Activated T-cell treated with anti-CD3 and anti-CD28 coated beads, Interleukin-2, amount 50 U/mL, for 4 hours (primary cell): ENCODE measurements at places on chromosomes 6 and 20.

DNA sequence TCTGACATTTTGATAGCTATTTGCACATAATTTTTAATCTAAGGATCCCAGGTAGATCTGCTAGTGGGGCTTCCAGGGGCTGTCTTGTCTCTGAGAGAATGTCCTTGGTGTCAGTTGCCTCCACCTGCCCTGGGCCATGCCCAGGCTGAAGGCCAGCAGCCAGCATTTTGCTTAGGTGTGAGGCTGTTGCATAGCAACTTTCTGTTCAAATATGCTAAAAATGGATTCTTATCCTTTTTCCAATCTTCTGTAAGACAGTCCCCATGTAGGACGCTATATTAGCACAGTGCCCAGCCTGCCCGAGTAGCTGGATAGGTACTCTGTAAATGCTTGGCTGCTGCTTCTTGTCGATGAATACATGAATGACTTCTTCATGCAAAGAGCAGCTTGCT lies 62.5 kb upstream of the CITED2 start:
- DNase-seq: no peak

GRCh38 chr20:4802527-4802926 lies 80.8 kb downstream of the PRND start:
- no peak for DNase-seq

GRCh38 chr20:37681384-37682112 lies 12.3 kb upstream of the CTNNBL1 start:
- no peak for DNase-seq

GRCh38 chr6:143734641-143735063 lies 56.9 kb downstream of the PHACTR2 start:
- no peak for DNase-seq

- no peak for DNase-seq
Measured at GRCh38 chr6:34608321-34609091, 52.4 kb upstream of the SPDEF start.

DNA sequence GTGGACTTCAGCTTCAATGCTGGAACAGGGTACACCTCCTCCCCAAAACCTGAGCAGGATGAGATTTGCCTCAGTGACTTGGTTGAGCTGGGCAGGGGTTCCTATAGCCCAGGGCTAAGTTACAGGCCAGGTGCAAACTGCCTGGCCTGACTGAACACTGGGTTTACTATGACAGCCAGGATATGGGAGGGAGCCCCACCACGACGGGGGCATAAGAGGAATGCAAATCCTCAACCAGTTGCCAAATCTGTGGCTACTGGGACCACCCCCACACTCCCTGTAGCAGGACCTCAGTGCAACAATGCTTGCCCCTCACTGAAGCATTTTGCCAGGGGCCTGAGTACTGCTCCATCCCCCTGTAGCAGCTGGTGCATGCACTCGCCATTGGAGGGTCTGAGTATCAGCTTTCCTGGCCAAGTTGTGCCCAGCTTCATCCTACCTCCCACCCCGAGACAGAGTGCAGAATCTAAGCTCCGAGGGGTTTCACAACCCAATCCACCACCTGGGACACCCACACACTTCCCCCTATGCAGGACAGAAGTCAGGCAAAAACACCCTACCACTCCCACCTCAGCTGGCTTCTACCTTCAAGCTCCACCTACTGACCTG lies 27.6 kb downstream of the TREML4 start:
- no peak for DNase-seq

- DNase-seq: no peak
Measured at GRCh38 chr6:106214531-106214930, 111.0 kb downstream of the ATG5 start.

- DNase-seq: no peak
Measured at GRCh38 chr6:114052141-114052540, 81.2 kb upstream of the HDAC2 start.

GRCh38 chr6:5270093-5270680 lies 8.9 kb downstream of the FARS2 start:
- no peak for DNase-seq

GRCh38 chr20:10005885-10006284 lies 28.9 kb upstream of the ANKEF1 start:
- no peak for DNase-seq

DNA sequence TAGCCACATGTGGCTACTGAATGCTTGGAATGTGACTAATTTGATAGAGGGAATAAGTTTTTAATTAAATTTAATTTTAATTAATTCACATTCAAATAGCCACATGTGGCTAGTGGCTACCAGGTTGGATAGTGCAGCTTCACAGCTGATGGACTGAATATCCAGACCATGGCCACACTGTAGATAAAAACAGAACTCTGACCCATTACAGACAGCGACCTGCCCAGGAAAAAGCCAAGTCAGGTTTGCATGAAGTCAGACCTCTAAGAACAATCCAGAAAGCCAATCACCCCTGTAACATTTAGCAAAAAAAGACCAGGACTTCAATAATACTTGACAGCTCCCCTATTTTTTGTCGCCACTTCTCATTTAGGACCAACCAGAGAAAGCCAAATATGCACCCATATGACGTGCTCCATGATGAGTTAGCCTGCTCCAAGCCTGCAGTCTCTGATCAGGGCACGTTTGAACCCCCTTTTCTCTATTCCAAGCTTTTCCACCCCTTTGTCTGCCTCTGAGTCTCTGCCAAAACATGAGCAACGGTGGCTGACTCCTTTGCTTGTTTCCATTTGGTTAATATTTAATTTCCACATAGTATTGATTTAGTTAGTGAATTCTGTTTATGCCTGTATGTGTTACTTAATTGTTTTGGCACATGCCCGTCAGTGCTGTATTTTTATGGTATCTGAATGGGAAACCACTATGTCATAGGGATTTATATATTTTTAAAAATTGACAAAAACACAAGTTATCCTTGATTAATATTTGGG lies 636.3 kb downstream of the UTRN start:
- DNase-seq: no peak

GRCh38 chr6:97128507-97128906 lies 154.5 kb downstream of the MMS22L start:
- no peak for DNase-seq

GRCh38 chr20:46573234-46573633 lies 22.8 kb upstream of the OCSTAMP start:
- DNase-seq: no peak

DNA sequence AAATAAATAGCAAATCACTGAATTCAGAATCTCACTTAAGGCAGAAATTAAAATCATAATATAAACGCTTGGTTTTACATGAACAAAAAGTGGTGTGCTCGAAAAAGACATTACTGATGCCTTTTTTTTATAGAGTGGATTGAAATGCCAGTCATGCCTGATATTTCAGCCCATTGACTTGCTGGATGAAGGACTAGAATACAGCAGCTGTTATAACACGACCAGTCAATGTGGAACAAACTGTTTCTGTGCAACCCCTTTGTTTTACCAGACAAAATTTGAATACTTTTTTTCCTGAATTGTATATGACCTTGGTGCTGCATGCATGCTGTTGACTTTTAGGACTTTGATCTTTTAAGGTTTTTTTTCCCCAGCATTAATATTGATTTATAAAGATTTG lies 150.0 kb downstream of the QKI start:
- no peak for DNase-seq

DNA sequence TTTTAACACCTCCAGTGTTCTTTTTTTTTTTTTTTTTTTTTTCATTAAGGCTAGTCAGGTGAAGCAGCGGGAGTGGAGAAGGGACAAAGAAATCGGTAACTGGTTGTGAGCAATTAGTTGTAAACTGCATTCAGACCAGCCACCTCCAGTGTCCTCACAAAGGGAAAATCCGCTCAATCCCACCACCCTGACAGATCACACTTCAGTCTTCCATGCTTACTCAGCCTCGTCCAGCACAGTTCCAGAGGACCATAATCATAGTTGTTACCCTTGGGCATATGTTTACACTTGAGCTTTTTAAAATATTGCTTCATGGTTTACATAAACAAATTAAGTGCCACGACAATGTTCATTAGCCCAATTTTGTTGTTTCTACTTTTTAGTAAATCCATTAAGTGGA lies 10.2 kb downstream of the DYNLRB1 start:
- no peak for DNase-seq
